ENCODE measurements at places on chromosomes 5 and 9.
A peak's percentile ranks its signal among the peaks of the same experiment; 100 is the strongest.

DNA sequence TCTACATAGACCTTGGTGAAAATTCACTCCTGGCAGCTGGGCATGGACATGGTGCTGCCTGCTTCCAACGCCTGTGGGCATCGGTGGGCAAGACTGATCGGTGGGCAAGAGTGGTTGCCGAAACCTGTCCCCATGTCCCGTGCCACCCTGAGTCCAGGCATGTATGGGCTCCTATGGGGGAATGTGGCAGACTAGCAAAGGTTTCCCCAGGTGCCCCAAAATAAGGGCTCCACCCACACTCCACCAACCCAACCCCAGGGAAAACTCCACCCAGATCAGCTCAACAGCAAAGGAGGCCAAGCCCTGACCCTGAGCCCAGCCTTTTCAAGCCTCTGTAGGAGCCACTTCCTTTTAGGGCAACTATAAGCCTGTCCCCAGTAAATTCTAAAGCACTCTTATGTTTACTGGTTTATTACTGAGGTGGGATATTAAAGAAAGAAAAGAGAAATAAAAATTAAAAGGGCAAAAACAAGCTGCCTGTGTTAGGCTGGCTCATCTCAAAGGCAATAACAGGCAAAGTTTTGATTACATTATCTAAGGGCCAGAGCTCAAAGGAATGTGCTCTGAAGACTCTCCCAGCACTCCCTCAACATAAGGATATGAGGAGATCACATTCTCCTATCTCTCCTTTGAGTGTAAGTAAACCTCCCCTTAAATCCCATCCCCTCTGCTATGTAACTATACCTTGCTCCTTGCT lies 8.9 kb upstream of the SPATA31E1 start:
- no peak for DNase-seq

GRCh38 chr5:59608745-59609144 lies 284.8 kb downstream of the PDE4D start:
- no peak for DNase-seq

DNA sequence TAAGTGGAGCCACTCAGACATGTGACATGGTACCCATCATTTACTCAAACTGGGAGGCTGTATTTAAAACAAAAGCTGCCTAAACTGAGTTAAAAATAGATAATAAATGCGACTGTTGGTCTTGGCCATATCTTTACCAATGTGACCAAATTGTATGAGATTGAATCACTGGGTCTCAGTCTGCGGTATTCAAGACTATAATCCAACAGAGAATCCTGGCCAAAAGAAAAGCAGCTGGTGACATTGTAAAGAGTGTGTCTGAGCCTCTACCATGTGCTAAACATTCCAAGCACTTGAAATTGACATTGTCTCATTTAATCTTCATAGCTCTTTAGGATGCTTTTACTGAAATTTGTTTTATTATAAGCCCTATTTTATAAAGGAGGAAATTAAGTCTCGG lies 282.6 kb downstream of the ZNF608 start:
- no peak for DNase-seq

- peak; percentile 69 for DNase-seq
Measured at GRCh38 chr9:113274474-113275156, 757 bp downstream of the CDC26 start.

DNA sequence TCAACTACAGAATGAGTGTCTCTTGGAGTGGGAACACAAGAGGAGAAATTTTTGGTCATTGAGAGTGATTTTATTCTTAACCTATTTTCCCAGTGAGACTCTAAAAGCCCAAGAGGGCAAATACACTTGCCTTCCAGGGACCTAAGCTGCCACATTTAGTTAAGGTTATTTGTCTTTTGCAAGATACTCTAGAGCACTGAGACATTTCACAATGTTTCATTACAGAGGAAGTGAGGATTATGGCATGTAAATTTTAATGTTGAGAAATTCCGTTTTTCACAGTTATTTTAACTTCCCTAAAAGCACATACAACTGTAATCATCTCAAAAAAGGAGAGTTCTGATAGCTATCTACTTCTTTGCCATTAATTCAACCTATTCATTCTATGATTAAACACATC lies 38.7 kb upstream of the RAB3C start:
- no peak for DNase-seq

DNA sequence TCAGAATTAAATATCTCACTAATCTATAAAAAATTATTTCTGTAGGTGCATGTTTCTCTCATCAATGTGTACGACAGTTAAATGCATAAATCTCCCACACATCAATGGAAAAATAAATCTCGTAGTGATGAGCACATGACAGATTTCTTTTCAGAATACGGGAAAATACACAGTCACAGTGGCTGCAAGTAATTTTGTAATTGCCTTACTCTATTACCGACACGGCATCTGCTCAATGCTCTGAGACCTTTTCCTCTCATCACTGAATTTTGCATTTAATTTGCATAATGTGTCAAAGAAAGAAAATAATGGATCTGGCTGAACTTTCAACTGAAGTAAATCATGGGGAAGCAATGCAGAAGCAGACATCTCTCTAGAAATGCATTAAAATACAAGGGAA lies 37.2 kb downstream of the PDE4D start:
- no peak for DNase-seq

GRCh38 chr9:106828965-106829364 lies 34.0 kb upstream of the ZNF462 start:
- no peak for DNase-seq

GRCh38 chr9:94668928-94669729 lies 29.8 kb upstream of the FBP1 start:
- peak; percentile 69 for DNase-seq

- DNase-seq, result no peak
Measured at GRCh38 chr9:5510360-5510931, at the start of gene PDCD1LG2. Gene PDCD1LG2, plus strand, starts transcription at chr9:5510531. Its CDS starts 12,016 bp downstream, at chr9:5522547.

DNA sequence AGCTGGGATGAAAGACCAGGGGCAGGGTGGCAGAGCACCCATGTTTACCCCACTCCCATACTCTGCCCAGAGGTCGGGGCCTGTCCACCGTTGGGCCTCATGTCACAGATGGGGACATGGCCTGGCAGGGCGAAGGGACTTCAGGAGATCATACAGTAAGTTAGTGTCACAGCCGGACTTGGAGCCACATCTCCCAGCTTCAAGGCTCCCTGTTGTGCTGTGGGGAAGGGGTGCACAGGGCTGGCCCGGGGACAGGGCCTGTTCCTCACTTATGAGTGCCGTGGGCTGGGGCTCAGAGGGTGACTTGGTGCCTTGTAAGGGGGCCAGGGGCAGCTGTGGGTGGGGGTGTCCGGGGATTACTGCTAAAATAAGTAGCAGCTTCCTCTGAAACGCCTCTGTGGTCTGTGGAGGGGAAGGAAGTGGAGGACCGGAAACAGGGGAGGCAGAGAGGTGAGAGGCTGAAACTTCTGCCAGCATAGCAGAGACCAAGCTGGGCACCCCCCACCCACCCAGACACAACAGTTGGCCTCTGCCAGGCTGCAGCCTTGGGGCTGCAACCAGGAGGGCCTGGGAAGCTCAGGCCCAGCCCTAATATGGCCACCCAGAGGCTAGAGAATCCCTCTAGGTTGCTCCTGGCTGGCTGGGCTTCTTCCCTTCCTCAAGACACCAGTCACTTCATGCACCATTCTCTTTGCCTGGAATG lies 41.1 kb upstream of the NEK6 start:
- DNase-seq, result peak; percentile 82

DNA sequence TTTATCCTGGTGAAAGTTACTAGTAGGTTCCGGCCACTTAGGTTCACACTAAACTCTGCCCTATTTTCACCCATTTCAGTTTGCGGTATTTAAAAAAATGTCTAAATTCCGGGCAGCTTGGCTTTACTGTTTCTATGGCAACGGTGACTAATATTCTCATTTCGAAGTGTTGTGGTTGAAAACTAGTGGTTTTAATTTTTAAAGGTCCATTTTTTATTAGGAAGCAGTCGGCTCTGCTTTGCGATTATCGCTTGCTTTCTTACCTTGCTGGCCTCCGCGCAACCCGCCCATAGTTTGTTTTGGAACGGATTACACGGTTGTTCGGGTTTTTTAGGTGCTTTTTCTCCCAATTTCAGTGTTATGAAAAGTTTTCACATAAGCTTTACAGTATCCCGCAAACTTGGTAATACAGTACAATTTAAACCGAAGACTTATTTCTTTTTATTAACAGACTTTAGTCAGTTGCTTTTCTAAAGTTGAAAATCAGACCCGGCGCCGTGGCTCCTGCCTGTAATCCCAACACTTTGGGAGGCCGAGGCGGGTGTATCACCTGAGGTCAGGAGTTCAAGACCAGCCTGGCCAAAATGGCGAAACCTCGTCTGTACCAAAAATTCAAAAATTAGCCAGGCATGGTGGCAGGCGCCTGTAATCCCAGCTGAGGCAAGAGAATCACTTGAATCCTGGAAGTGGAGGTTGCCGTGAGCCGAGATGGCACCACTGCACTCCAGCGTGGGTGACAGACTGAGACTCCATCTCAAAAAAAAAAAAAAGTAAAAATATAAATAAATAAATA lies 1.6 kb downstream of the KDM4C start:
- DNase-seq, result no peak

GRCh38 chr9:94857791-94858190 lies 131.3 kb downstream of the AOPEP start:
- DNase-seq, result no peak

DNA sequence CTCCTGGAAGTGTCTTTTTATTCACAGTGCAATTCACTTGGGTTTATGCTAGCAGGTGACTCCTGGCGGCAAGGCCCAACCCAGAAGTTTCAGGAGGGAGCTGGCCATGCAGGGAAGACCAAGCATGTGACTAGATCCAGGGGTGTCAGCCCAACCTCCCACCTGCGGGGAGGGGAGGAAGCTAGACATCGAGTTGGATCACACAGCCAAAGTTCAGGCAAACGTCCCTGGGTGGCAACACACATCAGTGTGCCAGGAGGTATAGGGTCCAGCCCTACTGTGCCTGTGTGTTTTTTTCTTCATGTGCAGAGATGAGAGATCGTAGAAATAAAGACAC lies 25.3 kb downstream of the PNPLA7 start:
- DNase-seq, result no peak

- DNase-seq, result no peak
Measured at GRCh38 chr9:134836406-134836970, 44.1 kb upstream of the FCN2 start.

DNA sequence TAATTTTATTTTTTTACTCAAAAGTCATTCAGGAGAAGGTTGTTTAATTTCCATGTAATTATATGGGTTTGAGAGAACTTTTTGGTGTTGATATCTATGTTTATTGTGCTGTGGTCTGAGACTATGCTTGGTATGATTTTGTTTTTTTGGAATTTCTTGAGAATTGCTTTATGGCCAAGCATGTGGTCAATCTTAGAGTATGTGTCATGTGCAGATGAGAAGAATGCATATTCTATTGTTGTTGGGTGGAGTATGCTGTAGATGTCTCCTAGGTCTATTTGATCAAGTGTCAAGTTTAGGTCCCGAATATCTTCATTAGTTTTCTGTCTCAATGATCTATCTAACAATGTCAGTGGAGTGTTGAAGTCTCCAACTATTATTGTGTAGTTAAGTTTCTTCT lies 134.9 kb downstream of the HMHB1 start:
- DNase-seq, result no peak

DNA sequence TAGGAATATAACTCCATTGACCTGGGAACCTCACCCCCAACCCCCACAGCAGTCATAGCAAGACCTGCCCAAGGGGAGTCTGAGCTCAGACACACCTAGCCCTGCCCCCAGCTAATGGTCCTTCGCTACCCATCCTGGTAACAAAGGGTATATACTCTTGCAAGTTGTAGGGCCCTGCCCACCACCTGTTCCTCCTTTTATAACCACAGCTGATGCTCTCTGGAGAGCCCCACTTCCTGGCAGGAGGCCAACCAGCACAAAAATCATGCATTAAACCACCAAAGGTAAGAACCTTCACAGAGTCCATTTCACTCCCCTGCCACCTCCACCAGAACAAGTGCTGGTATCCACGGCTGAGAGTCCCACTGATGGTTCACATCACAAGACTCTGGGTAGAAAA lies 1195.3 kb upstream of the SEMA6A start:
- DNase-seq, result no peak

- DNase-seq, result no peak
Measured at GRCh38 chr9:122374885-122375420, 4.1 kb downstream of the PTGS1 start.

GRCh38 chr5:26763215-26763614 lies 275.2 kb downstream of the CDH9 start:
- DNase-seq, result no peak

- DNase-seq, result no peak
Measured at GRCh38 chr9:125241863-125242739, 958 bp upstream of the HSPA5 start.

- no peak for DNase-seq
Measured at GRCh38 chr9:4062966-4063365, 236.9 kb downstream of the GLIS3 start.

DNA sequence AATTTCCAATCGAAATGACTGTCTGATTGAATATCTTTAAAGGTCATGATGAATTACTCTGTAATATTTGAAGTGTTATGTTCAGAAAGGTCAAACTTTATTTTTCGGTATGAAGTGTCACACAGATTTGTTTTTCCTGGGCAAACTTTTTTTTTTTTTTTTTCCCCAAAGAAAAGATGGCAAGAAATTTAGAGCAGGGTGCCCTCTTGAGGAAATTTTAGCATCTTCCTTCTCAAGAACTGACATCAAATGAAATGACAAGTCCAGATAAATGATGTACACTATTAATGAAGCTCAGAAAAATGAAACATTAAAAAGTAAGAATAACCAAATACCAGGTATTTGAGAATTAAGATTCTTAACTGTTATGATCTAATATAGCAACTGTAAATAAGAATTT lies 123.6 kb downstream of the INVS start:
- peak; percentile 21 for DNase-seq

All from Jurkat, Clone E6-1 (cell line).